Stimulated activated CD4-positive, alpha-beta T cell treated with anti-CD3 and anti-CD28 coated beads, TNF-alpha, amount 100 ng/mL, for 24 hours (primary cell): ENCODE measurements at places on chromosomes 6 and 20.
A peak's percentile ranks its signal among the peaks of the same experiment; 100 is the strongest.

DNA sequence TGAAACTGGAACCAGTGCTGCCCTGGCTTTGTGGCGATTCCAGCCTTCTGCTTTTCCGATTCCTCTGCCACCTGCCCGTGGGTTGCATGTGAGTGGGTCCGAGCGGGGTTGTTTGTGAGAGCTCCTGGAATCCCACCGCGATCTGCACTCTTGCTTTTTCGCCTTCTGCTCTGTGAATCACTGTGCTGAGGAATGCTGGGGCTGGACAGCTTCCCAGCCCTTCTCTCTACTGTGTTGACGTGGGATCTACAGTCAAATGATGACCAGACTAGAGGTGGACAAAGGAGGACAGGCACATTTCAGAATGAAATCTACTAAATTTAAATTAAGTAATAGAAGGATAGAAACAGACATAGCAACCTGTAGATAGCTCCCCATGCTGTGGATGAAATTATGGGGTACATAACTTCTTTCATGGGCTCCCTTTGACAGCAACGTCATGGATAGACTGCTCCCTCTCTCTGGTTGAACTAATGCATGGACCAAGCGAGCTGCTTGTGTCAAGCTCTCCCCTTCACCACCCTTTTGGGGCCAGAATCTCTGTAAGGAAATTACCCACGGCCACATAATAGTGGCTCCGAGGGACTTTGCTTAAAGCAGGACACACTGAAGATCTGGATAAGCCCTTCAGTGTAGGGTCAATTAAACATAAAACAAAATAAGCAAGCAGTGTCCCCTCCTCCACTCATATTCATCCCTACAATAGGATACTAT, 2.0 kb downstream of the FNDC1 start:
- no peak for DNase-seq

DNA sequence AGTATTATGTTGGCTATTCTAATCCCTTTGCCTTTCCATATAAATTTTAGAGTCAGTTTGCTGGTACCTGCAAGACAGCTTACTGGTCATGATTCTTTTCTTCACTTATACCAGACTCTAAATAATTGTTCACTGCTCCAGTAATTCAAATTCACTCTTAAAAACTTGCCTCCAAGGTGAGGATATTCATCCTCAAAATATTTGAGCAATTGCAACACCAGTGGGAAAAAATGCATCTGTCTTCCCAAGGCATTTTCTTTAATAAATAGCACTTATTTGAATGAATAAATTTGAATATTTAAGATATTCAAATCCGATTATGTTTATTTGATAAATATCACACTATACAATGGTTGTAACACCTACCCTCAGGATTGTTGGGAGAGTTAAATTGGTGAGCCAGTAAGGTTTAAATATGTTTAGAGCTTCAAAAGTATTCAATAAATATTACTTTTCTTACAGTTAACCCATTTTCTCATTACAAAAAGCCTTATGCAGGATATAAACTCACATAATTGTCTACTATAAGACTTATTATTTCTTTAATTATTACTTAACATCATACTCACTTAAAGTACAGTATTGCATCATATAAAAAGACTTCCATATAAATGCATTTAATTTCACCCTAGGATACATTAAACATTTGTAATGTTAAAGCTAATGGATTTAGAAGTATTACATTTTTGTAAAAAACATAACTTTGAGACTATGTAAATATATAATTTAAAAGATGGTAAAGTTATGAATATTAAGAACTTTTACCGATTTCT, 285.6 kb downstream of the SAMD5 start:
- no peak for DNase-seq

DNA sequence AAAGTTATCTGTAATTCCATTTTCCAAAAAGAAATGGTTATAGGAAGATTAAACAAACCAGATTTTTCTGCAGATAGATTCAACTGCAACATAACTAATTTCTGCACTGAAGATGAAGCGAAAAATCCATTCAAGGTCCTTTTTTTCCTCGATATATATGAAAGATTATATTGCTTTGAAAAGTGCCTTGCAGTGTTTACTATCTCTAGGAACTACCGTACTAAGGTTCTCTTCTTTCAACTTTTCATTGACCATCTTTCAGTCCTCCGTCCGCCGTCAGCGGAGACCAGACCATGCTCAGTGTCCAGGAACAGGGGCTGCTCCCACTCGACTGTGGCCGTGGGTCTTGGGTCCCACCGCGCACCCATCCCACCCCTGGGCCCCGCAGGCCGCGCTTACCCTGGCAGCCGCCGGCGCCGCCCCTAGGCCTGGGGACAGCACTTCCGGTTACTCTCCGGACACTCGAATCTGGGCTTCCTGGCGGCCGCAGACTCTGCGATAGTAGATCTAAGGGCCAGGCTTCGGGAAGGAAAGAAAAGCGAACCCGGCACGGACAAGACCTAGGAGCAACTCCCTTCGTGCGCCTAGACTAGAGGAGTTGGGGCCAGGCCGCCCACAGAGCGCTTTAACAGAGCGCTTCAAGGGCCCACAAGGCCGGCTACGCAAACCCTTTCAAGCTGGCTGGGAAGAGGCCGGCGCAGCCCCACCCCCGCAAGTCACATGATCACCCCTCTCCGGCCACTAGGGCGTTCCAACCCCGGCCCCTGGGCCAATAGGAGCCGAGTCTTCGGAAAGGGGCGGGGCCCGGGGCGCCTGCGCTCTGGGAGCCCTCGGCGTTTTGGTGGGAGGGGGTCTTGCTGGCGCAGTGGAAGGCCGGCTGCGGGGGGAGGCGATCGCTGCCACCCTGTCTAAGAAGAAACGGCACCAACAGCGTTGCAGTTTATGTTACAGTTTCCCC, at the start of gene ZNF322:
TSS of gene ZNF322 (minus strand) at position 705 of the 958 bp plus-strand sequence. CDS start 21,193 bp downstream, outside the sequence.
- DNase-seq = peak; percentile 90

DNA sequence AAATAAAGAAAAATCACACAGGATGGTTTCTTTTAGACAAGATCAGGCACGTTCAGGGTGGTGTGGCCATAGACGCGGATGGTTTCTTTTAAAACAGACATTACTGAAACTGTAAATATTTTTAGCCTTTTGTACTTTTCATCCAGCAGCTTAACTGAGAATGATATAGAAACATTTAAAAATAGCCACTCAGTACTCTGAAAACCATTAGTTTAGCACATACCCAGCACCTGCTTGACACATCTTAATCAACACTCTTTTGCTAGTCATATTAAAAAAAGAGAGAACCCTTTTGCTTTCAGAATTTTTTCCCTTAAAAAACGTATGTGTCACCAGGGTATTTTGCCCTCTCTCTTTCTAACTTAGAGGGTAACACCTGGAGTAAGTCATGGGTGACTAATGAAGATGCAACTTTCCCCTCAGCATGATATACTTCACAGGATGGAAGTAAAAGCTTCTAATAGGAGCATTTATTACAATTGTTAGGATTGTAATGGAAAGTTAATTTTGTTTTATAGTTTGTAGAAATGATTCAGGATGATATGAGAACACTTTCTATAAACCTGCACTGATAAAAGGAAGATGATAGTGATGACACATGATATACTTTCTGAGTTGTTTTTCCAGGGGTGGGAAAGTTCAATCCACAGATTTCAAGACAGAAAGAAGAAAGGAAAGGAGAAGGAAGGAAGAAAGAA, 45.2 kb downstream of the BACH2 start:
- DNase-seq = no peak

DNA sequence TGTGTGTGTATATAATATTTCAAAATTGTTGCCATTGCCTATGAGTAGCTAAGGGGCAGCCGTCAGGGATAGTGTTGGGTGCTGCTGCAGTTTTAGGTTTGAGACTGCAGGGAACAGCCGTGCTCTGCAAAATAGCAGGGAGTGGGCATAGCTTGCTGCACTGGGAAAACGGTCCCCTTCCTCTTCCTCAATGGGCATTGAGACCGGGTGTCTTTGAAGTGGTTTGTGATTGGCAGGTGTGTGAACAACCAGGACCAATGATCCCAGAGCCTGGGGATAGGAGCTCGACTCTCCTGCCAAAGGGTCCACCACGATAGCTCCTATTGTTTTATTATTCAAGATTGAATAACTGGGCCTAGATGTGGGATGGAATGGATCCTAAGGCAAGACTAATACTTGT, 5.1 kb upstream of the EBF4 start:
- DNase-seq = no peak

DNA sequence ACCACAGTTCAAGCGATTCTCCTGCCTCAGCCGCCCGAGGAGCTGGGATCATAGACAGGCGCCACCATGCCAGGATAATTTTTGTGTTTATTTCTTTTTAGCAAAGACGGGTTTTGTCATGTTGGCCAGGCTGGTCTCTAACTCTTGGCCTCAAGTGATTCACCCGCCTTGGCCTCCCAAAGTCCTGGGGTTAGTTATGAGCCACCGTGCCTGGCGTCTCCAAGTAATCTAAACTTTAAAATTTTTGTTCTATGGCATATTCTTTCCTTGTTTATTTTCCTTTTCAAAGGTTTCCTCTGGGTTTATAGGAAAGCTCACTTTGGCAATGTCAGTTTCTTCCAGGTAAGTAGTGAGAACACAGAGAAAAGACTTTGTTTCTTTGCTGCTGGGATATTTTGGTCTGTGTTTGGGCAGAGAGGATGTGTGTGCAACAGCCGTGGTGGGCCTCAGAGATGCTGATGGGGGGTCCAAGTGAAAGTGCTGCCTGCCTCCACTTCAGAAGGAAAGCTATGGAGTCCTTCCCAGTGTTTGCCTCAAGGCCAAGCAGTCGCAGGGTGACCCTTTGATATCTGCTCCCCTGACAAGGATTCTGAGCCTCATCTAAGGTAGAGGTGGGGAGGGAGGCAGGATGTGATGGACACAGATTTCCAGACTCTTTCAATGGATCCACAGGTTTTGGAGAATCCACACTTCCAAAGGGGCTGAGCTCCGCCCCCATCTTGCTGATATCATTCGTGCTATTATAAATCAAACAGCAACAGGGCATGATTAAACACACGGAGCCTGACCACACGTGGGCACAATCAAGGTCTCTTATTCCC, 2.3 kb downstream of the LRP11 start:
- DNase-seq = no peak

- DNase-seq = no peak
Measured at GRCh38 chr20:50208085-50208491, 17.5 kb downstream of the CEBPB start.

GRCh38 chr20:4076033-4076432, 60.7 kb upstream of the RNF24 start:
- DNase-seq = no peak

GRCh38 chr6:25788305-25788922, 33.9 kb downstream of the SLC17A4 start:
- DNase-seq = peak; percentile 7

- no peak for DNase-seq
Measured at GRCh38 chr6:21984135-21984534, 312.7 kb downstream of the PRL start.

- no peak for DNase-seq
Measured at GRCh38 chr20:58313396-58313795, 3.9 kb downstream of the RAB22A start.

- no peak for DNase-seq
Measured at GRCh38 chr20:496126-496696, 33.9 kb upstream of the TBC1D20 start.

GRCh38 chr6:626236-626635, 30.7 kb downstream of the HUS1B start:
- no peak for DNase-seq

GRCh38 chr6:53671111-53671510, 5.6 kb upstream of the KLHL31 start:
- DNase-seq = no peak

DNA sequence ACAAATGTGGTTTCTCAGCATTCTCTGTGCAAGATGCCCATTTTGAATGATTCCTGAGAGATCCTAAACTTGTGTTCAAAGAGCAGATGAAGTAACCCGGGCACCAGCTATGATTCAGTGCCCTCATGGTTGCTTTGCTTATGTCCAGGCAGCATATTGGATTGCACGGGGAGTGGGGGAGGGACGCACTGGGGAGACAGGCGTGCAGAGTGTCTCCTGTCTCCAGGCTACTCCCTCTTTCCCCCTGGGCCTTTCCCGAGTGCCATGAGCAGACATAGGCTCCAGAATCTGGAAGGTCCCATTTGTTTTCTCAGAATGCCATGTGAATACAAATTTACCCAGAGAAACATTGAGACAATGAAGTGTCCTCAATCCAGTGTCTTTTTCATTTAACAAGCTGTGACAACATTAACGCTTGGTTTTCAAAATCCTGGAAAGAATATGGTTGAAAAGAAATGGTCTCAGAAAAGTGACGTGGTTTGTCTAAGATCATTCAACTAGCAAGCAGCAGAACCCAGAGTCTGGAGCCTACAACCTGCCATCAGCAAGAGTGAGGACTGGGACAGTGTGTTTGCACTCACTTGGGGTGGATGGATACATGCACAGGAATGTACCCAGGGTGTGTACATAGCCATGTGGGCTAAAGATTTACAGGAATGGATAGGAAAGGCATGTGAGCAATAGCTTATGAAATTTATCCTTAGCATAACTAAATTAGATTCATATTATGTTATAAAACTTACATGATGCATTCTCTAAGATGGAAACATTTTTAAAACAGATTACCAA, 4.2 kb downstream of the SYNDIG1 start:
- DNase-seq = no peak

DNA sequence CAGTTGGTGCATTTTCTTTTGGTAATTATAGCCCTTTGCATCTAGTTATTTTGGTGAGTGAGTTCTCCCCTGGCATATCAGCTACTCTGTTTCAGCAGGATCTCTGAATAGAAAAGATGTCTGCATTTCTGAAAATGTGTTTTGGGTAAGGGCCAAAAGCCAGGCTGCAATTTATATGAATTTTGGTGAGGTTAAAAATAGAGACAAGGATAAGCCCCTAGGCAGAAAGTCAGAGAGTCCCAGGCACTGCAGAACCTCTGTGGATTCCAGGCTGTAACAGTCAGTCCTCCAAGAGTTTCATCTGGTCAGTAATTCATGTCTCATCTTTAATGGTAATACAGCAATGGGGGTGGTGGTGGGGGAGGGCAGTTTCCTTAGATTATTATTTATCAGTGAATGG, 53.0 kb downstream of the HDGFL1 start:
- no peak for DNase-seq

DNA sequence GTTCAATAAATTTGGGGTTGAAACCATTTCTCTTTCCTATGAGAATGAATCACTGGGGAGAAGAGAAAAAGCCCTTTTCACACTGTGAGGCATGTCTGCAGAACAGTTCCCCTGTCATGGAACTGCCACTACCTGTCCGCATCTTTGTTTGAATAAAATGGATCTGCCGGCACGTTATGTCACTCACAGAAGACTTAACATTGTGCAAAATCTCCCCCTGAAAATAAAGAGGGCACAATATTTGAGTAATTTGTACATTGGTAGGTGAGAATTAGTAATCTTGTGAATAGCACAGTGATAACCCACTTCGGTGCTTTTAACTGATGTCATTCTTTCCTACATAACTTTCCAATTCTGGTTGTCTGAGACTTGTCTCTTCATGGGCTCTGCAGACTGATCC, 804.0 kb downstream of the C6orf118 start:
- no peak for DNase-seq

GRCh38 chr6:163945808-163946207, 531.3 kb downstream of the QKI start:
- no peak for DNase-seq

DNA sequence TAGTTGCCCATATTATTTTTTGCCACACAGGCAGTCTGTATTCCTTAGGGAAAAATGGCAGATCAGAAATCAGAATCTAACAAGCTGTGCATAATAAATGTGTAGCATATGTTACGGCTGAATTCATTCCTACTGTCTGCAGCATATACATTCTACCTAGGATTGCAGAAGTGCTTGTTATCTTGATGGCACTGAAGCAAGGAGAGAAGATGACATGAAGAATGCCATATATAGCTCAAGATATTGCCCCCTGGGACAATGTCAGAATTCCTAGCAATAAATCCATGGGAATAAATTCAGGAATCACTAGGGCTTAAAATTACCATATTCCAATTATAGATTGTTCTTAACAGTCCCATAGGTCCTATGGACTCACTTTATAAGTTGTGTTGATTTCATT, 293.0 kb upstream of the CNR1 start:
- no peak for DNase-seq

GRCh38 chr20:10863337-10864060, 189.7 kb upstream of the JAG1 start:
- no peak for DNase-seq
